NCI-H1694 treated with DMSO at 0.1 percent for 48 hours (cell line): ENCODE measurements at places on chromosomes 3 and 15.
A peak's percentile ranks its signal among the peaks of the same experiment; 100 is the strongest.

- no peak for DNase-seq
These were observed 299.1 kb downstream of the BCHE start for GRCh38 chr3:165538166-165538565.

DNA sequence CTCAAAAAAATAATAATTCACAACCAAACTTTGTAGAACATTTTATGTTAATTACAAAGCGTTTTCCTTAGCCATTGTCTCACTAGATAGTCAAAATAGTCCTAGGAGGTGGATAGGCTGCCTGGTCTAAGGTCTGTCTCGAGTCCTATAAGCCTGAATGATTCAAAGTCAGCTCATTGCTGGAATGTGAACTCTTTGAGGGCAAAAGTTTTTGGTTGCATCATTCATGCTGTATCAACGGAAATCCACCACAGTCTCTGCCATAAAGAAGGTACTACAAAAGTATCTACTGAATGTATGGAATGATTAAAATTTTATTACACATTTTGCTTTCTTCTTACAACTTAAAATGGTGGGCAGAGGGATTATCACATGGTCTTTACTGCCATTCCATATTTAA lies 387.3 kb upstream of the RARB start:
- no peak for DNase-seq

- no peak for DNase-seq
These were observed 250.9 kb downstream of the PLCL2 start for GRCh38 chr3:17135696-17136095.

GRCh38 chr3:73734211-73735089 lies 109.7 kb upstream of the PDZRN3 start:
- no peak for DNase-seq

DNA sequence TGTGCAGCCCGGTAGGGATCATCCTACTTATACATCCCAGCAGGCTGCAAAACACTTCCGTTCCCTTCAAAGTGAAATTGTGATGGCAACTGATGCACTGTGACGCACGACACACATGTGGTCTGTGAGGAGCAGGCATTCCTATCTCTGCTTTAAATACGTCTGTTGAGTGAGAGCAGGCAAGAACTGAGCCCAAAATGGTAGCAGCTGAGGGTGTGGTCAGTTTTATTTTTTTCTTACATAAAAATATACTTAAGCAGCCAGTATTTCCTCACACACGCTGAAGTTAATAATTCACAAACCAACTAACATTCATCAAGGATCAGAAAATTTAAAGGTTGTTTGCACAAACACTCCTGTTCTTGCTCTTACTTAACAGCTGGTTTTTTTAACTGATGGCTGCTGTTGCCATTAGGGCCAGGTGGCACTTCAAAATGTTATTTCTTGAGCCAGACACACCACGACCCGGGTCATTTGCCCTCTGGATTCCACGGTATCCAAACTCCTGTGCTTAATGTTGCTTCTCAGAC lies 23.9 kb downstream of the LRIG1 start:
- no peak for DNase-seq

DNA sequence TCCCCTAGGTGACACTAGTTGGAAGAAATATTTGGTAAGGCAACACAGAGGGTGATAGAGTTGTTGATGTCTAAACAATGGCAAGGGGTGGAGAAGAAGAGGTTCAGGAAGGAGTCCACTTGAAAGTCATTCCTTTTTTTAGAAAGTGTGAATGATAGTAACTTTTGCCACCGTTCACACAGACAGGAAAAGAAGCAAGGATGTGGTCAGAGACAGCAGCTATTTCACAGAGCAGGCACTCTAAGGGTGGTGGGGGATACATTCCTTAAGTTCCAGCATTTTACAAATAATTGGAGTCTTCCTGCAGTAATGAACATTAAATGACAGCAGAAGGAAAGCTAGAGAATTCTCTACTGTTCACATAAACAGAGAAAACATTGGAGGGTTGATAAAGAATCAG lies 75.4 kb upstream of the ZNF385D start:
- no peak for DNase-seq

- no peak for DNase-seq
These were observed 22.2 kb downstream of the EPHB3 start for GRCh38 chr3:184583578-184584451.

DNA sequence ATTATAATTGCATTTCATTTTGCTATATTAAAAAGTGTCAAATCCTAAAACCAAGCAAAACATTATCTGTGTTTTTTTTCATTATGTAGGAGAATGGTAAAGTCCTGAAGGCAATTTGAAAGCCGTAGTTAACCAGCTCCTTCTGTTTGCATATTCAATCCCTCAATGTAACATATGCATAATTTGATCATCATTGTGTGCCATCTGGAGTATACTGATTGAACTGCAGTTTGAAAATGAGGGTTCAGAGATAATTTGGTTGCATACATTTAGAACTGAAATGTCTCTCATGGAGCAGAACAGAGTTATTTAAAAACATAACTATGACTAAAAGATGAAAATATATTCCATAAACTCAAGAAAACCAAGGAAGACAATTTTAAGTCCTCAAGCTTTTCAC lies 518.6 kb downstream of the GBE1 start:
- peak; percentile 33 for DNase-seq

GRCh38 chr3:12312010-12312409 lies 23.1 kb downstream of the PPARG start:
- DNase-seq = no peak

- no peak for DNase-seq
These were observed 450.1 kb upstream of the TBL1XR1 start for GRCh38 chr3:177647341-177647740.

DNA sequence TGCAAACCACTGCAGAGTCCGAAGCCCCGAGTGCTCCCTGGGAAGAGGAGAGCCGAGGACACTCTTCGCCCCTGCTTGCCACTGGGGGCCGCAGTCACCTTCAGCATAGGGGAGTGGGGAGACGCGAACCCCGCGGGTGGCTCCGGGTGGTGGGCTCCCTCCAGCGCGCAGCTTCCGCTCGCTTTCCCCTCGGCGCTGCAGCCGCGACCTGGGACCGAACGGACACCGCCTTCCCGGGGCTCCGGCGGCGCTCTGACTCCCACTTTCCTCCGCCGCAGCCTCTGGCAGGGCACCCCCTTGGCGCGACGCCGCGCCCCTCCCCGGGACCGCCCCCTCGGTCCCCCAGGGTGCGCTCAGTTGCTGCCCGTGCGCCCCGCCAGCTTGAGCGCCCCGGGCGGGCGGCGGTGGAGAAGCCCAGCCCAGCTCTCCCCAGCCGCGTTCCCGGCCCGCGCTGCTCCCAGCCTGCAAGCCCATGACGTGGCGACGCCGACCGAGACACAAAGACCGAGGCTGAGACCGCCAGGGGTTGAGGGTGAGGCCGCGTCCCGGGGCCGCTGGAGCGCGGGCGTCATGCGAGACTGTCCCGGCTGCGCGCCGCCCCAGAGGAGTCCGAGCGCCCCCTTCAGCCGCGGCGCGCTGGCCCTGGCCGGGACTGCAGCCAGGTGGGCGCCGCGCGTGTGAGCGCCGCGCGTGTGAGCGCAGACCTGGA lies at the start of gene MINAR1:
MINAR1 (plus strand) TSS at position 701 of the 709 bp plus-strand sequence. CDS start 23,812 bp downstream, outside the sequence.
- DNase-seq = no peak

GRCh38 chr15:39025321-39025720 lies 460.7 kb upstream of the RASGRP1 start:
- no peak for DNase-seq

GRCh38 chr3:39804951-39805350 lies 4.5 kb upstream of the MYRIP start:
- no peak for DNase-seq

GRCh38 chr15:33857726-33858125 lies 110.6 kb upstream of the CHRM5 start:
- DNase-seq = no peak

DNA sequence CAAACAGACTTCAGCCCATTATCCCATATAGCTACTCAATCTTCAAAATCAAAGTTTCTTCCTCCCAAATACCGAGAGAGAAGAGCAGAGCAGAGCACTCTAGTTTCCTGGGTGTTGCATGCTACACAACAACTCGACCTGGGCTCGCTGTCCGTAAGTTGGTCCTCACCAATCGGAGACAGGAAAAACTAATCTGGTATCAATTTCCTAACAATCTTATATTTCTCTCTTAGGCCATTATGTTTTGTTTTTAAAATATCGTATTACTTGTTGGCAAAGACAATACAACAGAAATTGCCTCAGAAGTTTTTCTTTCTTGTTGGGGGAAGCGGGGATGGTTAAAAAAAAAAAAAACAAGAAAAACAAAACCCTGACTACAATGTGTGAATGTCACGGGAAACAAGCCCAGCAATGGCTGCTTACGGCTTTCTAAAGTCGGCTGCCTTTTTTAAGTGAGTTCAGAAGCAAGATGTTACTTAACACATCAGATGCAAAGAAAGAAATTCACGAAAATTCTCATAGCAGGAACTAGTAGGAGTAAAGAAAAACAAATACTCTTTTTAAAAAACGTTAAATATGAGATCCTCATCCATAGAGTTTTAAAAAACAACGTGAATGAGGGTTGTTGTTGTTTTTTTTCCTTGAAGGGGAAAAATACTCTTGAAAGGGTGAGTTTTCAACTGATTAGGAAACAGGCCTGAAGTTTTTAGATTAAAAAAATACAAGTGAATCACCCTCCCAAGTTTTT lies 1.9 kb downstream of the VGLL4 start:
- DNase-seq = no peak

DNA sequence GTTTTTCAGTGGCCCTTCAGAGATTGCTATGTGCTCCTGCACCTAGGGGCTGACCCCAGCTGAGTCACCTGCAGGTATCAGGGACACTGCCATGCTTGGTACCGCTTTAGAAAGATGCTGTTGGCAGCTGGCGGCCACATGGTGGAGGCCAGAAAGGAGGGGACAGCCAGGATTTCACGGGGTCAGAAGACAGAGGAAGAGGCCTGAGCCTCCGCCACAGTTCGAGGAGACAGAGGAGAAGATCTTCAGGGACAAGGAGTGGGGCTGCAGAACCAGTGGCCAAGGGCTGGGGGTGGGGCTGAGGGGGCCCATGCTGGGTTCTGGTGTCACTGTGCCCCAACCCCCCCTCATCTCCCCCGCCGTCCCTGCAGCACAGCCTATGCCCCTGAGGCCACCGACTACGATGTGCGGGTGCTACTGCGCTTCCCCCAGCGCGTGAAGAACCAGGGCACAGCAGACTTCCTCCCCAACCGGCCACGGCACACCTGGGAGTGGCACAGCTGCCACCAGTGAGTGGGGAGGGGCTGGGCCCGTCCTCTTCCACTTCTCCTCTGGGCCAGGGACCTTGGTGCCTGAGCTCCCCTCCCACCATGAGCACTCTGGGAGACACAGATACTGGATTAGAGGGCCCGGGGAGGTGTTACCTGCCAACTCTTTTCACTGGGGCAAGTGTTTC lies 19.9 kb downstream of the LOXL1 start:
- DNase-seq = no peak

DNA sequence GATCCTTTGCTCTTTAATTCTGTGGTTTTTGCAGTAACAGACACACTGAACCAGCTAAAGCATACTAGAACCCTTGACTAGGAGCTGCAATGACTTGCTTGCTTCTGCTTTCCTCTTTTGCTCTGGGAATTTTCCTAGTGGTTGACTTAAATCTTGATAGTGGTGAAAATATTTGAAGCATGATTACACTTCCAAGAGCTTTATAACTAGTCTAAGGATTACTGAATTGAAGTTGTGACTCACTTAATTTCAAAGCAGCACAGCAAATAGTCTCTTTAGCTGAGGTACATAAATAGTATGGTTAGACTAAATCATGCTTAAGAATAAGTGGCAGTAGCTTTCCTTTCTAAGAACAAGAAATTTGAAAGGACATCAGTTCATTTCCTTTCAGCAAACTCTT lies 513.5 kb upstream of the GBE1 start:
- no peak for DNase-seq

DNA sequence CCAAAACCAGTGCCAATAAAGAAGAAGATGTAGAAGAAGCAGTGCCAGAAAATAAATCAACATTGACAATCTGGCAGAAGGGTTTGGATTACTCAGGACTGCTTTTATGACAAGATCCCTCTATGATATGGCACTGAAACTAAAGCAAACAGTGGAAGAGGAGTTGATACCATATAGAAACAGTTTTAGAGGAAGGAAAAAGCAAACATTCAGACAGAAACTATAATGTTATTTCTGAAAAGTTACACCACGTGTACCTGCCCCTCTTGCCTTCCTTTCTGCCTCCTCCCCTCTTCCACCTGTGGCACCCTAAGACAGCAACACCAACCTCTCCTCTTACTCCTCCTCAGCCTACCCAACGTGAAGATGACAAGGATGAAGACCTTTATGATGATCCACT lies 63.0 kb downstream of the SFMBT1 start:
- no peak for DNase-seq

DNA sequence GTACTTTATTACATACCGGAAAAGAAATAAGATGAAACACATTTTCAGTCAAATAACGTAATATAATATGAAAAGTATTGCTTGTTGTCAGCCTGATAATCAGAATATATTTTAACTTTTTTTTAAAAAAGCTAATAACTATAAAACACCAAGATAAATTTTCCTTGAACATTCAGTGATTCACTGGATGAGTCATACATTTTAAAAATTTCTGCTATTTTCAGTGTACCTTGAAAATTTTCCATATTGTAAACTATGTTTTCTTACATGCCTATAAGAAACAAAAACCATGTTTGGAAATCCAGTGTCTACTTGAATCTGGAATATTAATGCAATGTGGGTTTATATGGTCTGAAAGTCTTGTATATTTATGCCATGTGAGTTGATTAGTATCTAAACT lies 36.3 kb upstream of the MEIS2 start:
- DNase-seq = no peak
